CD4-positive, alpha-beta T cell treated with Interleukin-6 at 100 ng/mL for 8 hours (primary cell): ENCODE measurements at places on chromosomes 5 and 9.

DNA sequence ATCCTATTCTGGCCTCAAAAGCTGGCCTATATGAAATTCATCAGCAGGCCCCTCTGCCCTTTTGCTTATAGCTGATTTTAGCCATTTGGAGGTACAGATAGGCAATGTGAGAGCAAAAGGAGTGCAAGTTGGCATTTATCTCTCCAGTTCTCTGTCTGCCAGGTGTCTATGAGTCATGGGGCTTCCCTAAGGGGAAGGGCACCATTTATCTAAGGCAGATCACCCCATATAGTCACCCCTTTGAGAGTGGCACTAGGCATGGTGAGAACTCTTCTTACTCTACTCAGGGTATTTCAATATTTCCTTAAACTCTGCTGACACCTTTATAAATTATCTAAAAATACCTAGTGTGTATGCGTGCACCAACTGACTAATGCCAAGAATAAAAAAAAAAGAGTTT lies 314.7 kb upstream of the CDH6 start:
- no peak for DNase-seq

DNA sequence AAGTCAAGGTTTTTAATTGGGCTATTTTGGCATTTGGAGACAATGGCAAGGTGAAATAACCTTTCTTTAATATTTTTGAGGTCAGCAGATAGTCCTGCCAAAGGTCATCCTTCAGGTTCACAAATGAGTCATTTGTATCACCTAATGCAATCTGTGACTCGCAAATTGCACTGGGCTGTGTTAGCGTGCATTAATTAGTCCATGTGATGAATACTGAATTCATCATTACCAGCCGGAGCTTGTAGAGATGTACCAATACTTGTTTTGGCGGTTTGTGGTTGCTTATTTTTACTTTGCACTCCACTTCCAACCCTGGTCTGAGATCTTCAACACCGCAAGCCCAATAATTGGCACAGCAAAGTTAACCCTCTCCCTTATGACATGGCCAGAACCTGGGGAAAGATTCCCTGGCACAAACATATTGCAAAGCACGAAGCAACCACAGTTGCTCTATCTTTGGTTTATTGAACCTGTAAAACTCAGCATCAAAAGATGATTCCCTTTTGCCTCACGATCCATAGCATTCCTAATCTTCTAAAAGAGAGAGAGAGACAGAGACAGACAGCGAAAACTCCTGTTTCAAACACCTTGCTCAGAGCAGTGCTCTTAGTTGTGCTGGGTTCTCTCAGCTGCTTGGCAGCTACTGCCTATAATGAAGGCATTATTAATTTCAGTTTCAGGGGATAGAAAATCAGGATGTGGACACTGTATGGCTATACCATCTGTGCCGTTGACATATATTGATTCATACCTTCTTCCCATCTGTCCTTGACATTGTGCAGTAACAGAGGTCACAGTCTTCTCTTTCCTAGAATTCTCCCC lies 178.1 kb downstream of the EBF1 start:
- no peak for DNase-seq

DNA sequence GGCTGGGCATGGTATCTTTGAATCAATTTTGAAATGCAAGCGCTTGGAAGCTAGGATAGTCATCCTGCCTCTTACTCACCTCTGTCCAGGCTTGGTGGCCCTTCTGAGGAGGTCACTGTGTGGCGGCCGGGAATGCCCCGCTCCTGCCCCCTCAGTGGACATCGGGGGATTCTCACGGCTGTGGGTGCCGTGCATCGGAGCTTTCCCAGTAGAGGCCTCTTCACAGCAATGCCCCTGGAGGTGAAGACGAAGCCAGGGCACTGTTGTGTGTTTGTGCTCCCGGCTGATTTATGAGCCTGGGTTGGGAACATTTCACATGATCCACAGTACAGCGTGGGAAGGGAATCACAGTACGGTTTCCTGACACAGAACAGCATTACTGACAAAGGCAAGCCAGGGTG lies 147.5 kb downstream of the NXNL2 start:
- DNase-seq = no peak

DNA sequence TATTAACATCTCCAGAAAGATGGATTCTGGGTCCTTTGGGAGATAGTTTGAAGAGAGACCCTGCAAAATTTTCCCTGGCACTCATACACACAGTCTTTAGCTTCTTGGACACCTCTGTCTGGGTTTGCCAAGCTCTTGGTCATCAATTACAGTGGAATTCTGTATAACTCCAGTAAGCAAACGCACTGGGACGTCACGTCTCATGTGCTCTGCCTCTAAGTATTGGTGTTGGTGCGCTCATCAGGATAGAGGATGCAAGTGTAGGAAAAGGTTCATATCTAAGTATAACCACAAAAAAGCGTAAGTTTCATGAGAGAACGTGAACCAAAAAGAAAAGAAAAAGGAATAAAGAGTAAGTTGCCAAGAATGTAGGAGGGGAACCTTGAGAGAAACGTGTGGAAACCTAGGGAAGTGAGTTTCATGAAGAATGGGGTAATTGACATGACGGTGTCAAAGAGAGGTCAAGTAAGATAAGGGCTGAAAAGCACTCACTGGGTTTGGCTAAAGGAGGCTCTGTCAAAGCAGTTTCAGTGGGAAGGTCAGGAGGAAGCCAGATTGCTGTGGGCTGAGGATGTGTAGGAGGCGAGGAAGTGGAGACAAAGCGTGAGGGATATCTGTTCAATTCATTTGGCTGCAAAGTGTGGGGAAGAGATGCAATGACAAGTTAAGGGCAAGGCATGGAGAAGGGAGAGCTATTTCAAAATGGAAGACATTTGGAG lies 92.7 kb downstream of the RAD23B start:
- DNase-seq = no peak

DNA sequence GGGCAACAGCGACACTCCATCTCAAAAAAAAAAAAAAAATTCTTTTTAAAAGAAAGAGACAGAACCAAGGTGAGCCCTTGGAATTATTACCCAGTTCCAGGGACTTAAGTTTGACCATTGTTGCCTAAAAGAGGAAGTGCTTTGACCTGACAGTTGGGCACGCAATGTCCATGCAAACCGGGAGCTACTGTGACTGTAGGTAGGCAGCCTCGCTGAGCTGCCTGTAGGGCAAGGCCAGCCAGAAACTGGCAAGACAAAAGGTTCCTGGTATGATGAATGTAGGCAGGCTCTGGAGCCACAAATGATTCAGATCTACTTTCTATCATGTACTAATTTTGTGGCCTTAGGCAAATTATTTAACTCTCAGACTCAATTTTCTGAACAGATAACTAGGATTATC lies 334.8 kb upstream of the ZNF462 start:
- no peak for DNase-seq

- no peak for DNase-seq
Observed at GRCh38 chr9:71931166-71931565, 19.7 kb downstream of the C9orf85 start.

DNA sequence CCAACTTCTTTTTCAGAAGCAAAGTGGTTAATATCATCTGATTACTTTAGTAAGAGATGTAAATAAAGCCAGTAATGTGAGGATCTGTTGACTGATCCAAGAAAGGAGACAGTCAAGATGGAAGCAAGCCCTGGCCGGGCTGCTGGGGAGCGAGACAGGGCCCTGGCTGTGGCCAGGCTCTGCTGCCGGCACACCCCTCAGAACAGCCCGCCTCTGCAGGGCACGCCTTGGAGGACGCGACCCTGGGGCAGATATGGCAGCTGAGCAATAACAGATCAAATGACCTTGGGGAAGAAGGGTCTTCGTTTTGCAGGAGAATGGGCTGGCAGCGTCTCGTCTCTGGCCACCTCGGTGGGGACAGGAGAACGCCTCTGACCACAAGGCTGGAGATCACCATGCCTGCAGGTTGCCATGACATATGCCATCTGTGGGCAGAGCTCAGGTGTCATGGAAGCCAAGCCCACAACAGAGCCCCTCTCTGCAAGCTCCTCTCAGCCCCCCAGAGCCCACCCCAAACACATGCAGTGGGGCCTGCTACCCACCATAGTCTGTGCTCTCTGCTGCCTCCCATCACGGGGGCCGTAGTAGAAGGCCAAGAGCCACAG lies 206.5 kb downstream of the FANCC start:
- DNase-seq = no peak

- DNase-seq = no peak
Observed at GRCh38 chr9:72477930-72478518, 43.4 kb upstream of the TMC1 start.

- DNase-seq = no peak
Observed at GRCh38 chr5:59197911-59198310, 615.0 kb downstream of the RAB3C start.

GRCh38 chr5:35248843-35249780 lies 18.8 kb upstream of the PRLR start:
- no peak for DNase-seq

- DNase-seq = no peak
Observed at GRCh38 chr9:113267911-113268566, 7.3 kb downstream of the CDC26 start.

- no peak for DNase-seq
Observed at GRCh38 chr5:38719916-38720315, 125.9 kb upstream of the OSMR start.

DNA sequence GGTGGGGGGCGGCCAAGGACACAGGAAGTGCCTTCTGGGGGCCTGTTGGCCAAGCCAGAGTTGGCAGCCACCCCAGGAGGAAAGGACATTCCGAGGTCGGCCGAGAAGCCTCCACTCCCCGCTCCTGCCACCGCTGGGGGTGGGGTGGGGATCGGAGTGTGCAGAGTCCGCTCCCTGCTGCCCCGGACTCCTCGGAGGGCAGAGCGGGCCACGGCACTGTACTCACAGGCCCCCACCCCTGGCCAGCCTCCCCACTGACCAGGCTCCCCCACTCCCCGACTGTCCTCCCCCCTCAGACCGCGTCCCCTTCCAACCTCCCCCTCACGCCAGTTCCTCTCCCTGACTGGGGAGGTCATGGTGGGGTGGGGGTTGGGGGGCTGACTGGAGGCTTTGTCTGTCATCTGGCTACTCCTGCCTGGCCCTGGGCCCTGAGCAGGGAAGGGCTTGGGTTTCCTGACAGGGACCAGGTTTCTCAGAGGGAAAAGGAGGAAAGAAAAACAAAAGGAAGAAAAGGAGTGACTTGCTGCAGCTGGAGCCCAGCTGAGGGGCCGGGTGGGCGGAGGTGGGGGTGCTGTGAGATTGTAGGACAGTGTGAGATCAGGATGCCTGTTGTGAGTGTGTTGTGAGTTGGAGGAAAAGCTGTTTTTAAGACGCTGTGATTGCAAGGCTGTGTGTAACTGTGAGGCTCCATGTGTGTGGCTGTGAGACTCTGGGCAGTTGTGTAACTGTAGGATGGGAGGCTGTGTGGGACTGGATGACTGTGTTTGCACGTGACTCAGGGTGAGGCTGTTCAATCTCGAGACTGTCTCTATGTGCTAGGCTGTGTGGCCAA lies 29.7 kb downstream of the CNTFR start:
- DNase-seq = no peak

- DNase-seq = no peak
Observed at GRCh38 chr9:134773842-134774241, 106.8 kb upstream of the FCN2 start.

- DNase-seq = no peak
Observed at GRCh38 chr5:57549566-57549965, 67.0 kb upstream of the ACTBL2 start.
